ENCODE measurements at places on chromosomes 1 and 21. TPM values are rescaled to one million over a fixed set of nuclear protein-coding genes. Genes with fewer than 3 reads are reported as not detected.

GRCh38 chr1:65260851-65261473, 48.4 kb upstream of the DNAJC6 start:
- no peak for DNase-seq

GRCh38 chr1:233366575-233366974, 39.1 kb downstream of the MAP3K21 start:
- no peak for DNase-seq

DNA sequence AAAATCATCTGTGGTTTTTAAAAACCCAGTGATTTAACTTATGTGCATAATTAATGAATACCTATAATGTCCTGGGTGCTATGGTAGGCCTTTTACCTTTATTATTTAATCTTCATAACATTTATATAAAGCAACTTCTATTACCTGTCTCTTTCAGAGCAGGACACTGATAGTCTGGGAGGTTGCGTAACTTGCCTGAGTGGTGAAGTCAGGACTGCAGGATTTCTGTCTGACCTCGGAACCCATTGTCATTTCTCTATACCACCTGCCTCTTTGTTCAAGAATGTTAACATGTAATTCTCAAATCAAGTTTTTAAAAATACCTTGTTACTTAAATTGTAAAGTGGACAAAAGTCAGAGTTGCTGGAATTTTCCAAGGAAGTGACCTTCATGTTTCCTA, 41.0 kb upstream of the BACH1 start:
- no peak for DNase-seq

DNA sequence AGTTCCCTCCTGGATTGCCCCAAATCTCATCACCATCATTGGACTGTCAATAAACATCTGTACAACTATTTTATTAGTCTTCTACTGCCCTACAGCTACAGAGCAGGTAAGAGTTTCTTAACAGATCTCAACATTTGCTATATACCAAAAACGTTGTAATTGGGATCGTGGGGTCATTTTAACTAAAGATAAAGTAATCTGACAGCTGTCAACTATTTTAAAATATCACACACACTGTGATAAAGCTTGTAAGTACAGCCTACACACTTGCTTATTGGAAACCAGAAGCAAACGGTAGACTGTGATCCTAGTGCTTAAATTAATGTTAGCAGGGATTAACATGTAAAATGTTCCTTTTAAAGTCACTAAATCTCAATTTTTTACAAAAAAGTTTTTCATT, 7.9 kb downstream of the CEPT1 start:
- no peak for DNase-seq

- DNase-seq = no peak
Measured at GRCh38 chr1:228273720-228274451, 66.0 kb downstream of the OBSCN start.

GRCh38 chr1:159889821-159890252, 10.1 kb downstream of the CFAP45 start:
- no peak for DNase-seq

DNA sequence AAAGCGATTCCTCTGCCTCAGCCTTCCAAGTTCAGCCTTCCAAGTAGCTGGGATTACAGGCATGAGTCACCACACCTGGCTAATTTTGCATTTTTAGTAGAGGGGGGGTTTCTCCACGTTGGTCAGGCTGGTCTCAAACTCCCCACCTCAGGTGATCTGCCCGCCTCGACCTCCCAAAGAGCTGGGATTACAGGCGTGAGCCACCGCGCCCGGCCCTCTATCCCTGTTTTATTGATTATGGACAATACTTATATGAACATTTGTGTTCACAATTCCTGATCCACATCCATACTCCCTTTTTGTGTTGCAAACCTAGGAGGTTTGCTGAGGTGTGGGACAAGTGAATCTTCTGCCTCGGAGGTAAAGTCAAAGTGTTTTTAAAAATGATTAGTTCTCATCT, 245.3 kb downstream of the GREM2 start:
- no peak for DNase-seq

The CAMK2N1 gene
- polyA plus RNA-seq = 90.2 TPM

The GABRD gene
- 1.4 TPM for polyA plus RNA-seq

The LSS gene
- polyA plus RNA-seq = 30.3 TPM

The QSOX1 gene
- 53.2 TPM for polyA plus RNA-seq

The KIFAP3 gene
- 50.6 TPM for polyA plus RNA-seq

The VWA5B1 gene
- 1.3 TPM for polyA plus RNA-seq

The CTH gene
- 11.8 TPM for polyA plus RNA-seq

Data from renal cortex interstitium (tissue), 15 donors.